Memory B cell (primary cell): ENCODE measurements at places on chromosomes 6 and 20.

DNA sequence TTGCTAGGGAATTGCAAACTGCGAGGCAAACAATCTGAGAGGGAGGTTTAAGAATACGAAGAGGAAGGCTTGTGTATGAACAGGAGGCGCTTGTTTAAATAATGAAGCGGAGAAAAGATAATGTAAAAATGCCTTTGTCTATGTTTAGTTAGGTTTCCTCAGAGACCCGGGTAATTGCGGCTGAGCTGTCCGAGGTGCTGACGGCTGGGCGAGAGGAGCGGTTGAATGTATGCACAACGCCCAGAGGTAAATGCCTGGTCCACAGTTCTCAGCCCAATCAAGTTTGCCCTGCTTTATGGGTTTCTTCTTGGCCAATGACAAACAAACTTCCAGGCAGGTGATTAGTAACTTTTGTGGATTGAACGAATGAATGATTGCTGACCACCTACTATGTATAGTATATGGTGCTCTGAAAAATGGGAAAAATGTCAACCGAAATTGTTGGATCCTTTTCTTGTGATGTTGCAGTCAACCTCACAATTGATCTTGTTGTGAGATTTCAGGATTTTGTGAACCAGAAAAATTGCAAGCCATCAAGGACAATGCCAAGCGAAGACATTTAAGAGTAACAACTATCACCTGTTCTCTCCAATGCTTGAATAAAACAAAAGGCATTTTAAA lies 38.3 kb upstream of the SLC32A1 start:
- no peak for DNase-seq

GRCh38 chr6:15444081-15444731 lies 198.3 kb downstream of the JARID2 start:
- DNase-seq, result no peak

GRCh38 chr20:39853050-39853449 lies 836.0 kb downstream of the MAFB start:
- DNase-seq, result no peak

GRCh38 chr20:1376408-1377270 lies 16.2 kb downstream of the FKBP1A start:
- DNase-seq, result no peak

DNA sequence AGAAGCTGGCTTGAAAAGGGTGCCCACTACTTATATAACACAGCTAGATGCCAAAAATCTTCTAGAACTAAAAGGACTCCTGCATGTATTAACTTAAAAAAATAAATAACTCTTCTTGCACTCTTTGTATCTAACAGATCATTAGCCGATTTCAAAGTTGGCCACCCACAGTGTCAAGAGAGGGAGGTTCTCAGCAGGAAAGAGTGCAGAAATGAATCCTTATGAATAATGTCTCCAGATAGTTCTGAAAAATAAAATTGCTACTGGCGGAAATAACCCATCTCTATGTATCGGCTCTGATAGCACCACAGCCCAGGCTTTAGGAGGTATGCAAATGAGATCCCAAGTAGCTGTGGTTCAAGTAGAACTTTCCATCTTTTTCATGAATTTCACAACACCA lies 232.7 kb downstream of the PHF3 start:
- no peak for DNase-seq

DNA sequence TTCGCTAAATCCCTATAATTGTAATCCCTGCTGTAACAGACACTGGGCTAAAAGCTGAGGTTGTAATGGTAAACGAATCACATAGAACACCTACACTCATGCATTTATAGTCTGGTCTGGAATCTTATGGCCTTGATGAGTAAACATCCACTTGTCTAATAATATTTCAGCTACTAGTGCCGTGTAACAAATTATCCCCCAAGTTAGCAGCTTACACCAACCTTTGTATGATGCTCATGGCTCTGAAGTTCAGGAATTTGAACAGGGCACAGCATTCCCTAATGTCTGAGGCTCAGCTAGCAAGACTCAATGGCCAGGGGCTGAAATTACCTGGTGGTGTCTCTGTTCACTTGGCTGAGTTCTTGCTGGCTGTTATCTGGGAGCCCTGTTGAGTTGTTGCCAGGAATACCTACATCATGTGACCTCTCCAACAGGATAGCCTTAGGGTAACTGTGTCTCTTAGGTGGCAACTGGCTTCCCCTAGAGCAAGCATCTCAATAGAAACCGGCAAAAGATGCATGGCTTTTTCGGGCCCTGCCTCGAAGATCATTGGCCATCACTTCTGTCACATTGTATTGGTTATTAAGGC lies 100.9 kb upstream of the TMEM170B start:
- no peak for DNase-seq

DNA sequence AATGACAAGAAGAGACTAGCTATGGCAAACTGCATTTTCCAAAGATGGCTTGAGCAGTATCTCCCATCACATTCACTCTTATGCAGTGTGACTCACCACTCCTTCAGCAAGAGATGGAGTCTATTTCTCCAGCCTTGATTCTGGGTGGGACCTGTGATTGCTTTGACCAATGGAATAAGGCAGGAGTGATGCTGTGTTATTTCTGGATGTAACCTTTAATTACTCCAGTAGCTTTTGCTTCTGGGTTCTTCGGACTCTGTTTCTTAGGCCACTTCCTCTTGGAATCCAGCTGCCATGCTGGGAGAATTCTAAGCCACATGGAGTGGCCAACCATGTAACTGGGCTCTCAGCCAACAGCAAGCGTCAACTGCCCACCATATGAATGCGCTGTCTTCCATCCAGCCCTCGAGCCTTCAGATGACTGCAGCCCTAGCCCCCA lies 50.7 kb downstream of the TGM2 start:
- no peak for DNase-seq

- DNase-seq, result no peak
Measured at GRCh38 chr6:16473184-16473907, 235.0 kb downstream of the GMPR start.

GRCh38 chr6:75581231-75581630 lies 20.4 kb upstream of the SENP6 start:
- no peak for DNase-seq

DNA sequence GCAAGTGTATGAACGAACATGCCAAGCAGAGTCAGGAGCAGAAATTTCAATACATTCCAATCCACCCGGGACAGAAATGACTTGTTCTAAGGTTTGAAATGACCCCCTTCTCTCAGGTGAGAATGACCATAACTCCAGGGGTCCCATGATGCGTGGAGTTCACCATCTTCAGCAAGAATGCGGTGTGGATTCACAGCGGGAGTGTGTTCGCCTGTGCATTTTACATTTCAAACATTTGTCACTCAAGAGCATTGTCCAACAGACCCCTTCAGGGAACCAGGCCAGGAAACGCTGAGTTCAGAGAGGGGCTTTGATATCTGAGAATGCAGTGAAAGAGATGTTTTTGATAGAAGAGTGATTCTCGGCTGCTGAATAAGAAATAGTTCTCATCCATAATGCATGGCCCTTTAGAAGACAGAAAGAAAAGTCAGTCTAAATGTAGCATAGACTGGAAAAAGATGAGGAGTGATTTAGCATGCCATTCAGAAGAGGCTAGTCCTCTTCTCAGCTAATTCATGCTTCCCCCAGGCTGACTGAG lies 200.3 kb upstream of the KCNG1 start:
- DNase-seq, result no peak

GRCh38 chr6:38593998-38594665 lies 45.6 kb downstream of the BTBD9 start:
- DNase-seq, result no peak

GRCh38 chr6:141552031-141552430 lies 580.7 kb upstream of the GJE1 start:
- no peak for DNase-seq

GRCh38 chr20:13996265-13996664 lies 949 bp downstream of the MACROD2 start:
- no peak for DNase-seq

DNA sequence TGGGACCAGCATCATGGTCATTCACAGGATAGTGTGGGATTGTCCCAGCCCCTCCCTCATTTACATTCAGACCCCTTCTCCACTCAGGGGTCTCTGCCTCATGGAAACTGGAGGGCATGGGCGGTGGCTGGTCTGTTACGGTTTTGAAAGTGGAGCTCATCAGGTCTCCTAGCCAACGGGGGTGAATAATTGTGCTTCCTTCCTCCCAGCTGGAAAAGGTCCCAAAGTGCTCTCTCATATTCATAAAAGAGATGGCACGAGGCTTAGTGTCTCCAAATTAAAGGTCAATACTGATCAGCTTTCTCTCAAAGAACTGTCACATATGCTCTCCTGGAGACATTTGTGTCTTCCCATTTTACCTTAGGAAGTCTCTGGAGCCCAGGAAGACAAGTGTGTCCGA lies 19.9 kb downstream of the JARID2 start:
- DNase-seq, result no peak

- no peak for DNase-seq
Measured at GRCh38 chr6:159220093-159220492, 50.9 kb downstream of the FNDC1 start.

DNA sequence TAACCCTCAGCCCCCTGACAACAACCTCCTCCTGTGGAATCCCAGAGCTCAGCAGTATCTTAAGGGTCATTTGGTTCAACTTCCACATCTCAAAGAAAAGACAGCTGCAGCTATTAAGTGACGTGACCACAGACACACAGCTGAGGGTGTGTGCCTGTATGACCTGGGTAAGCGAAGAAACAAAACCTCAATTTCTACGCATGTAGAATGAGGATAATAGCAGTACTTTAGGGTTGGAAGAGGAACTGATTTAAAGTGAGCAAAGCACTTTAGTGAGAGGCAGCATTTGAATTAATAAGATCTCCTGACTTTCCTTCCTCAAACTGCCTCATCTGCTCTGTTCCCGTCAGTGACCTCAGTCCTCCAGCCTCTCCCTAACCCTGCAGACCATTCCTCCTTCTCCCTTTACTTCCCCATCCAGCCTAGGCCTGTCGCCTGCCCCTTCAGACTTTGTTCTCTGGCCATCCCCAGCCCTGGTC lies 6.8 kb upstream of the ARMC2 start:
- no peak for DNase-seq

DNA sequence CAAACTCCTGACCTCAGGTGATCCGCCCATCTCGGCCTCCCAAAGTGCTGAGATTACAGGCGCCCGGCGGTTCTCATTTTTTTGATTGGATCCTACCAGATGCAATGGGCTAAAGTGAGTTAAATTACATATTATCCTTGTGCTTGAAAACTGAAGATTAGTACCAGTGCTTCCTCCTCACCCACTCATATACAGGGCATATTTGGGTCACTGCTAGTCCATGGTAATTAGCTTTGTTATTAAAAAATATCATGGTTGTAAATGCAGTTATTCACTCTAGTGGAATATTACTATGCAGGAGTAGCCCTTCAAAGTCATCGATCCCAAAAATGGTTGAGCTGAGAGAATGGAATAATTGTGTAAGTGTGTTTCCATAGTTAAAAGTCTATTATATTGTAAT lies 26.5 kb downstream of the ZNF292 start:
- no peak for DNase-seq

DNA sequence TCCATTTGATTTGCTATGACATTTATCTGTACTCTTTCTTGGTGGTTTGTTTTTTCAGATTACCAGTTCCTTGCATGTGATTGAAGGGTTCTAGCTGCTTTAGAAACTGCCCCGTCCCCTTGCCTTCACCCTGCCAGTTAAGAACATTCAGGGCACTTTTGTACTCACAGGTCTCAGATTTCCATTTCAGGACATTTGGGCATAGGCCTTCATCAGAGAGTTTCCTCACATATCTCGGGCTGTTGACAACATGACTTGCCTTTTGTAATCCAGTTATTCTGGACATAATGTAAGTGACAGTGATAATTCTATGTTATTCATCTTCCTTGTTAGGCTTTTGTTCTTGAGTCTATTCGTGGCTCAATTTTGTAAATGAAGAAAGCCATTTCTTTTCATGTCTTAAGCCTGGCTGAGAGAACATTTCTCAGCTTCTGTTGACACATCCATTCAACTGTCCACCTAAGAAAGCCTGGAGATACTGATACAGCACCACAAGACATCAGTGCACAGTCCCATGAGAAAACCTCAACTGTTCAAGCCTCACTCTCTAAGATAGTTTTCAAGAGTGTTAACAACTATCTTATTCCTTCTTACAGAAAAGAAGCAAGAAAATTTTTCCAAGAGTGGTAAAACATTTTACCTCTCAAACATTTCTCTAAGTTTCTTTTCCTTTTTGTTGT lies 209.3 kb upstream of the SGK1 start:
- no peak for DNase-seq

GRCh38 chr20:40848096-40848495 lies 159.1 kb upstream of the MAFB start:
- no peak for DNase-seq

DNA sequence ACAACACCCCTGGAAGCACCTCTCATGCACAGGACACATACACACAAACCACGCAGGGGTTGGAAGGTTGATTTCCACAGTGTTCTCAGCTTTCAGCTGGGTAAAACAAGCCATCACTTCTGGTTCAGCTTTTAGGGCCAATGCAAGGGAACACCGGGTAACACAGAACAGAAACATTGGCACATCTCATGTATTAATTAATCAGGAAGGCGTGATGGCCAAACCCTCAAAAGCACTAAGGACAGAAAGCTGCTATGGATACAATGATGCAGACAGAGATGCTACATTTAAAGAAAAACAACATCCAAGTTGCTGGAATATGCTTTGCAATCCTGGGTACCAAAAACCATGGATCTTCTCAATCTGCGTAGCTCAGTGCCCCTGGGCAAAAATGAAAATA lies 104.3 kb upstream of the BEND6 start:
- no peak for DNase-seq

- DNase-seq, result no peak
Measured at GRCh38 chr6:88142297-88142668, 23.9 kb downstream of the CNR1 start.

- no peak for DNase-seq
Measured at GRCh38 chr20:6637160-6637579, 130.3 kb upstream of the BMP2 start.
